Upper lobe of right lung (tissue), 1 donor: ENCODE measurements at places on chromosomes 7 and 10. TPM values are rescaled to one million over a fixed set of nuclear protein-coding genes. Genes with fewer than 3 reads are reported as not detected.

GRCh38 chr7:4058158-4058557 is 623.9 kb upstream of the FOXK1 start:
- no peak for DNase-seq

DNA sequence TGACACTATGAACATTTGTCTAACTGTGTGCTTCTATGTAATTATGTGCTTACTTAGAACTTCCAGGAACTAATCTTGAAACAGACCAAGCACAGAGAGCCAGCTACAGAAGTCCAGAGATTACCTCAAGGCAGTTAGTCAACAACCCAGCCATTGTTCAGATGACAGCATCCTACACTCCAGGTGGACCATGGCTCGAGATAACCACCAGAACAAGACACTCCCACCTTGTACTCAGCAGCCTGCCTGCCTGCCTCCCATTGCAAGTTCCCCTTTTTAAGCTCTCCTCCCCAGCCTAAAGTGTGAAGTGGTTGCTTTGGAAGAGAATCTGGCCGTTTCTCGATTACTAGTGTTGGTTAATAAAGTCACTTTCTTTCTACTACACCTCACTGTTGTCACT is 1080.6 kb upstream of the LRRN3 start:
- no peak for DNase-seq

- DNase-seq: no peak
These were observed 1.3 kb downstream of the SERPINE1 start for GRCh38 chr7:101128040-101128834.

Gene NOS3
- total RNA-seq: 42.9 TPM

Gene SFTPA1
- 11,191 TPM for total RNA-seq
